ENCODE measurements at places on chromosomes 3 and 15.
A peak's percentile ranks its signal among the peaks of the same experiment; 100 is the strongest.

DNA sequence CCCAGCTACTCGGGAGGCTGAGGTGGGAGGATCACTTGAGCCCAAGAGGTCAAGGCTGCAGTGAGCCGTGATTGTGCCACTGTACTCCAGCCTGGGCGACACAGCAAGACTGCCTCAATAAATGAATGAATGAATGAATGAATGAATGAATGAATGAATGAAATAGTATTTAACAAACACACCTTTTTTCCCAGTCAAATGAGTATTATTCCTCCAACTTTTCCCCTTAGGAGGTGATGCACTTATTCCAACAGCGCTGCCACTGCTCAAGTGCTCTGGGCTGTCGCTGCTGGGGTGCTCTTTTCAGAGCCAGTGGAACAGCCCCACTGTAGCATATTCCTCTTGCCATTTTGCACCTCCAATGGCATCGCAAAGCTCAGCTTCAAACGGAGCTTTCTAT lies 66.8 kb upstream of the RAD18 start:
- DNase-seq, result no peak

GRCh38 chr3:50123394-50124051 lies 31.6 kb upstream of the SEMA3F start:
- DNase-seq, result no peak

DNA sequence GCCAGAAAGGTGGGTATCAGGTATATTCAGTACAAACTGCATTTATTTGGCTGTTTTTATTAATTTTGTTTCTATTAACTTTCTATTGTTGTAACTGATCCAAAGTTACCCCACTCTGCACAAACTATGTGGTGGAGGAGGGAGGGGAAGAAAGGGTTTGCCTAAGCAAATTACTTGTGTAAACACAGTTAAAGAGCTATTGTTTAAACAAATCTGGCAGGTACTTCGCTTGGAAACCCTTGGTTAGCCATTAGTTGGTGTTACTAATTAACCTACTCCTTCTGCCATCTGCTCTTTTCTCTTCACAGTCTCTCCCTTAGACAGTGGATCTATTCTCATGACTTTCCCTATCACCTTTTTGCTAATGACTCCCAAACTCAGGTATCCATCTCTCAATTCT lies 328.4 kb upstream of the NECTIN3 start:
- no peak for DNase-seq

GRCh38 chr3:169337500-169338078 lies 325.9 kb downstream of the MECOM start:
- no peak for DNase-seq

GRCh38 chr3:32959371-32959770 lies 7.9 kb downstream of the CCR4 start:
- DNase-seq, result no peak

DNA sequence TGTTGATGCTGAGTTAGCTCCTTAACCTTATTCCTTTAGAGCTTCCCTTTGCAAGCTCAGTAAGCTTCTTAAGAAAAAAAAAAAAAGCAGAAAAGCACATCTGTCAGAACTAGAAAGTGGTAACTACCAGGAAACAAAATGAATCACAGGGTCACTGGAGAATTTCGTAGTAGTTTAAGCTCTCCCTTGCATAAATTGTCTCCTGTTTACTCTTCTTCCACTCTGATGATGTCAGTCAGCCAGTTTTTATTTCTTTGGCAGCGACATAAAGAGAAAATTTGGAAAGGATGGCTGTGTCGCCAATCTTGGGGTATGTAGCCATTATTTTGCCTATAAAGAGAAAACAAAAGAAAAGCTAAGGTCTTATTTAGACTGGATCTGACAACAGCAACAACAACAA lies 3.2 kb upstream of the GABRR3 start:
- DNase-seq, result no peak

- DNase-seq, result no peak
These were observed 108.4 kb upstream of the RASGRP1 start for GRCh38 chr15:38672814-38673670.

DNA sequence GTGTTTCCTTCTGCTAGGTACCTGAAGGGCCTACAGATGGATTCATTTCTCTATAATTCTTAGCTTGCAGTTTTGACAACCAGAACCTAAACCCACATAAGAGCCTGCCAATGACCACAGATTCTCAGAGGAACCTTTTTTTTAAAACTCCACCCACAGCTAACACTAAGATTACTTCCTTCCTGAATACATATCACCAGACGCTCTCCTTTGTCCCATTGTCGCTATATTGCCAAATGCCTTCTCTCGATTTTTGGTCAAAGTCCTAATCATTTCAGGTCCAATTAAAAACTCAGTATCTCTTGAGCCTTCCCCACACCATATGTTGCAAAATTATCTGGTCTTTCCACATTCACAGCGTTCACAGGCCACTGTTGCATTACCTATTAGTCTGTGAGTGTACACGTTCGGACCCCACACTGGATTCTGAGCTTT lies 12.4 kb downstream of the ZNF710 start:
- DNase-seq, result no peak

DNA sequence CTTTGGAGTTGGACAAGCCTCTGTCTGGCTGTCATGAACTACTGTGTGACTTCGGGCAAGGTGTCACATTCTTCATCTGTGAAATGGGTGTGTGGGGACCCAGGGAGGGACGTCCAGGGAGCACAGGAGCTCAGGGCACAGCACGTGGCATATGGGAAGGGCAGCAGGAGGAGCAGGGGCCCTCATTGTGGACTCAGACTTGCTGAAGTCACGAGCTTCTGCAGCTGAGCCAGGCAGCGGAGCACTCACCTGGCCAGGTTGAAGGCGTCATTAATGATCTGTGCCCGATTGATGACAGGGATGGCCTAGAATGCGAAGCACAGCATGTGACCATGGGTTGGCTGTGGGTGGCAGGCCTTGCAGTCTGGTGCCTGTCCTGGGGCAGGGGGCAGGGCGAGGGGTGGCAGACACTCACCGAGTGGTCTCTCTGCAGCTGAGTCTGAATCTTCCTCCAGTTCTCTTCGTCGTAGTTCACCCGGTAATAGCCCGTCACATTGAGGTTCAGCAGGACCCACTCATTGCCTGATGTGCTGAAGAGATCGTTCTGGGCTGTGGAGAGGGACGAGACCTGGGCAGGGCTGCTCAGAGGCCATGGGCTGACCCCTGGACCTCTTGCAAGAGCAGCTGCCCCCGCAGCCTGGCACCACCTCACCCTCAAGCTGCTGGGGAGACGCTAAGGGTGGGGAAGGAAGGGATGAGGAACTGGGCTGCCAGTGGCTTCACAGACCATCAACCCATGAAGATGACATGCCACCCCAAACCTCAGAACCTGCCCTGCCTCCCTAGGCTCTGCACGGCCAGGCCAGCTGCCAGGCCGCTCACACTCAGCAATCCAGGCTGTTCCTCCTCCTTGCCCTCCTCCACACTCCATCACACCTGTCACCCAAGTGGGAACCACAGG lies 15.4 kb downstream of the ANPEP start:
- DNase-seq, result no peak

DNA sequence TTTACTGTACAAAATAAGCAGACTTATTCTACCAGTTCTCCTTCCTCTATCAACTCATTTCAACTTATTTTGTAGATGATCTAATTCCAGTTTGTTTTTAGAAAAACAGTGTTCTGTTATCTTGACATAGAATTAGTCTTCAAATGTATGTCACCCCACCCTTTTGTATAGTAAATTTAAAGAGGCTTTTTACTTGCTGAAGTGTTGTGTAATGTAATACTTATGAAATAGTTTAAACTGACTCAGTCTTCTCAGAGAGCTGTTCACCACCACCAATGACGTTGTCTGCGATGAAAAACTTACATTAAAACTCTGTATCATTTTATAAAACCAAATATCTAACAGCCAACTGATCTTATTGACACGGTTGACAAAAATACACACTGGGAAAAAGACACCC lies 82.9 kb downstream of the RAP2B start:
- DNase-seq, result no peak

DNA sequence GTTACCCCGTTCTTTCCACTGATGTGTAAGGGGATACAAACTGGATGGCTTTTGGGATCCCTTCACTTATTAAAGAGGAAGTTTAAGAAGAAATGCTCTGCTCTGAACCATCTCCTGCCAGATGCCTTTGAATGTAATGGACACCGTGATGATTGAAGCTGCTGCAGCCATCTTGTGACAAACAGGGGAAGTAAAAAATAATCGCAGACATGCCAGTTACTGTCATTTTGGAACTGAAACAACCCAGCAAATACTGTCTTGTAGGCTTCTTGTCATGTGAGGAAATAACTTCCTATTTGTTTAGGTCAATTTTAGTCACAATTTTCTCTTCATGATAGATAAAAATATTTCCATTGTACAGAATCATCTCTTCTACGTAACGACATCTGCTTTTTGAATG lies 224.0 kb downstream of the CHL1 start:
- no peak for DNase-seq

DNA sequence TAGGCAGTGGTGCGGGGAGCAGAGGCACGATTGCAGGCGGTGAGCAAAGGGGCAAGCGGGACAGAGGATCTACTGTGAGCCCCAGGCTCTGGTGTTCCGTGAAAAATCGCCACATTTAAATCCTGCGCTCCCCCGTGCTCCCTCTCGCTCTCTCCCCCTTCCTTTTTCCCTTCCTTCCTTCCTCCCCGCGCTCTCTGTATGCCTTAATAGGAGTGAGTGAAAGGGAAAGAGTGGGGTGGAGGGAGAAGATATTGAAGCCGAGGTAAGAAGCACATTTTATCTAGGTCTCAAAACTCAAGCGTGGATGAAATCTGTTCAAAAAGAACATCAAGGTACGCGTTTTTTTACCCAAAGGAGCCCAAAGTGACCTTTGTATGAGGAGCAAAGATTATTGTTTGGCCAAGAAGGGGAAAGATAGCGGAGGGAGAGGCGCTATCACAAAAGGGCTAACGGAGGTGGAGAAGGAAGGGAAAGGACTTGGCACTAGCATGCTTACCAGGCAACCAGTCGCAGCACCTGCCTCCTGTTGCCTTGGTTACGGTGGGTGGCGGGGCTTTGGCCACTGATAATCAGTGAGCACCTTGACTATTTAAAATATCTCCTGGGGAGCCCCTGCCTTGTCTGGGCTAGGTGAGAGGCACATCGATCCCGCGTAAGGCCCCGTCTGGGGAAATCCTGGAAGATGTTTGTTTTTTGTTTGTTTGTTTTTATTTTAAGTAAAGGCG lies 14.9 kb upstream of the AEN start:
- peak; percentile 45 for DNase-seq

DNA sequence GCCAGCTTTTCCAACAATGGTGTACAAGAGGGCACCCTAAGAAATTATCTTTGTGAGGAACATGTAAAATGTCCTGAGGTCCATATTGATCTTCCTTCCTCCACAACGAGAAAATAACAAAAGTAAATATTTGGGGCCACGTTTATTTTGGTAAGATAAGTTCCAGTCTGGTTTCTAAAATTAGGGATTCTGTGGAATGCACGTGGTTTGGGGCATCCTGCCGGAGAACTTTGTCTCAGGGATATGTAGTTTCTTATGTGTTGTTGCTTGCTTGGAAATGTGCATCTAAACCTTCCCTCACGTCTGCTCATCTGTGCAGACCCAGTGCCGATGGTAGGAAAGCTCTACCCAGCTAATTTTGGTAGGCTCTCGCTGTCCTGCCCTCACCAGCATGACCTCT lies 62.8 kb downstream of the CTDSPL start:
- DNase-seq, result no peak

GRCh38 chr3:28406241-28406640 lies 57.6 kb upstream of the AZI2 start:
- no peak for DNase-seq

GRCh38 chr15:67879440-67880129 lies 39.7 kb upstream of the RNU6-1 start:
- DNase-seq, result no peak

DNA sequence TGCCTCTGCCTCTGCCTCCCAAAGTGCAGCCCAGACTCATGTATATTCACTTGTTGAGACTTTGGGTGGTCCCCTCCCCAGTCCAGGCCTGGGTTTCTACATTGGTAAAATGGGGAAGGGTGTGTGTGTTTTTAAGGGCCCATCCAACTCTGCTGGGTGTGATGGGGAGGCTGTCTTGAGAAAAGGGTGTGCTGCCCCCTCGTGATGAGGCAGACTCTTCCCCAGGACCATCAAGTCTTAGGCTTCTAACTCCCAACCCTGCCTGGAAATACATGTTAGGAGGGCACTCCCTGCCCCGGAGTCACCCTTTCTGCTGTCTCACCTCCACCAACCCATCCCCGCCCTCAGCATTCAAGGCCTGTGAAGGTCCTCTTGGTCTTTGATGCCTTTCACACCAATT lies 4.4 kb upstream of the PTPN23 start:
- DNase-seq, result no peak

- no peak for DNase-seq
These were observed 266.6 kb downstream of the CGGBP1 start for GRCh38 chr3:87792198-87792533.
